Stomach (tissue), 19 donors: ENCODE measurements at places on chromosomes 7 and 10. TPM values are rescaled to one million over a fixed set of nuclear protein-coding genes. Genes with fewer than 3 reads are reported as not detected.

MKX gene
- total RNA-seq = 1.6 TPM

- no peaks in the 10 kb centered on the region for H3K36me3 ChIP-seq
- H3K4me1 ChIP-seq = no peaks in the 10 kb centered on the region
- no peak overlapping the region for H3K4me3 ChIP-seq
Observed at GRCh38 chr7:106640368-106641141, 20.4 kb downstream of the CCDC71L start.

GPR15LG gene
- total RNA-seq = not detected

DNA sequence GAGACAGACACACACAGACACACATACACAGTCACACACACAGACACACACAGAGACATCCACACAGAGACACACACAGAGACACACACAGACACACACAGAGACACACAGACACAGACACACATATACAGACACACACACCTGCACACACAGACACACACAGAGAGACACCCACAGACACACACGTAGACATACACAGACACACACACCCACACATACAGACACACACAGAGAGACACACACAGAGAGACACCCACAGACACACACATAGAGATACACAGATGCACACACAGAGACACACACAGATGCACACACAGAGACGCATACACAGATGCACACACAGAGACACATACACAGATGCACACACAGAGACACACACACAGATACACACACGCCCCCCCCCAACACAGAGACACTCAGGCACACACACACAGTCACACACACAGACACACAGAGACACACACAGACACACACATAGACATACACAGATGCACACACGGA lies 58.5 kb downstream of the GATA3 start:
- H3K4me1 ChIP-seq = no peaks in the 10 kb centered on the region
- no peak overlapping the region for H3K27ac ChIP-seq
- H3K36me3 ChIP-seq = no peaks in the 10 kb centered on the region

- no peak overlapping the region for H3K27ac ChIP-seq
- peaks cover 8% of the 10 kb centered on the region for H3K4me1 ChIP-seq
Observed at GRCh38 chr7:152617056-152617455, 58.9 kb downstream of the XRCC2 start.

GRCh38 chr10:106938513-106938912 lies 226.0 kb downstream of the SORCS1 start:
- H3K4me1 ChIP-seq = no peaks in the 10 kb centered on the region
- H3K36me3 ChIP-seq = no peaks in the 10 kb centered on the region
- no peaks in the 10 kb centered on the region for H3K27me3 ChIP-seq
- no peak for DNase-seq
- no peak overlapping the region for H3K27ac ChIP-seq
